Activated CD4-positive, alpha-beta T cell treated with anti-CD3 and anti-CD28 coated beads for 1 hour (primary cell): ENCODE measurements at places on chromosomes 12 and 14.

DNA sequence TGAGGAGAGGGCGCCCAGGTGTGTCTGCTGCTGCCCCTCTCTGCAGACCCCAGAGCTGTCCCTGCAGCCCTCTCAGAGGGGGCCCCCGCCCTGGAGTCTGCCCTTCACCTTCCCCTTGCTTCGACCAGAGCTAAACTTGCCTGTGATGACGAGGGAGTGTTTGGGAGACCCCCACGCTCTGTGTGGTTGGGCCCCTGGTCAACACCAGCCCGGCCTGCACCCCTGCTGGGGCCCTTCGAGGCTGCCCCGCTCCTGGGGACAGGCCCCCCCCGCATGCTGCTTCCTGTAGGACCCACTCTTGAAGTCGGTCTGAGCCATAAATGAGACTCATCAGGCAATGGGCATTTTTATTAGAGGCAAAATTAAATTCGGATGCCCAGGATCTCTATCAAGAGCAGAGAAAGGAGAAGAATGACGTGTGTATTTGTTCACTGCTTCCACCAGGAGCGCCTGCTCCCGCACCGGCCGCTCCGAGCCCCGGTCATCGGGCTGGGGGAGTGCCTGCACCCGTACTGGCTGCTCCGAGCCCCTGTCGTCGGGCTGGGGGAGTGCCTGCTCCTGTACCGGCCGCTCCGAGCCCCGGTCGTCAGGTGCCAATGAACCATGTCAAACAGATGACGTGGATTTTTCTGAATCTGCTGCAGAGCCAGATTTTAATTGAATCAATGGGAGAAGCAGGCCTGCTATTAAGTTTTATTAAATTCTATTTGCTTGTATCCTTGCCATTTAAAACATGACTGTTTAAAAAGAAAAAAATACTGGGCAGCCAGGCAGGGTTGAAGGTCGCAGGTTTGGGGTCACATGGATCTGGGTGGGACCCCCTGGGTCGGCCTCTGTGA is 47.7 kb downstream of the NOC4L start:
- DNase-seq = no peak

- DNase-seq = no peak
Measured at GRCh38 chr12:110874351-110874750, 27.6 kb downstream of the CCDC63 start.

GRCh38 chr12:87157791-87158190 is 871.4 kb downstream of the C12orf50 start:
- DNase-seq = no peak

- DNase-seq = no peak
Measured at GRCh38 chr14:32381869-32382268, 52.8 kb downstream of the AKAP6 start.

DNA sequence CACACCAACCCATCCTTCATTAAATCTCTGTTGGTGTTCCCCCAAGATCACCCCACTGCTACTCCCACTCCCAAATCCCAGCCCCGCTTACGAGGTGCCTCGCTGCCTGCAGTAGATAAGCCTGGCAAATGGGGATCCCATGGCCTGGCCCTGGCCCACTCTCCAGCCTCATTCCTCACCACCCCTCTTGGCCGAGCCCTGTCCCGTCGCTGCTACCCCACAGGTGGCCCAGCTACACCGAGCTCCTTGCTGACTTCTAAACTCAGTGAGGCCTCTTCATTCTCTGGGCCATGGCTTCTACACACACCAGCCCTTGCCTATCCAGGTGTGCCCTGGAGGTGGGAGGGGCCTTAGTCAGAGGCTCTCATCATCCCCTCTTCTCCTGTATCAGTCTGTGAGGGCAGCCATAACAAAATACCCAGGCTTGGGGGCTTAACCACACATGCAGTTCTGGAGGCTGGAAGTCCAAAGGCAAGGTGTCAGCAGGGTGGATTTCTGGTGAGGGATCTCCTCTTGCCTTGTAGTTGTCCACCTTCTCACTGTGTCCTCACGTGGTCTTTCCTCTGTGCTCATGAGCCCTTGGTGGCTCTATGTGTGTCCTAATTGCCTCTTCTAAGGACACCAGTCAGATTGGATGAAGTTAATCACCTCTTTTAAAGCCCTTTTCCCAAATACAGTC is 92.8 kb downstream of the PRMT8 start:
- DNase-seq = no peak

DNA sequence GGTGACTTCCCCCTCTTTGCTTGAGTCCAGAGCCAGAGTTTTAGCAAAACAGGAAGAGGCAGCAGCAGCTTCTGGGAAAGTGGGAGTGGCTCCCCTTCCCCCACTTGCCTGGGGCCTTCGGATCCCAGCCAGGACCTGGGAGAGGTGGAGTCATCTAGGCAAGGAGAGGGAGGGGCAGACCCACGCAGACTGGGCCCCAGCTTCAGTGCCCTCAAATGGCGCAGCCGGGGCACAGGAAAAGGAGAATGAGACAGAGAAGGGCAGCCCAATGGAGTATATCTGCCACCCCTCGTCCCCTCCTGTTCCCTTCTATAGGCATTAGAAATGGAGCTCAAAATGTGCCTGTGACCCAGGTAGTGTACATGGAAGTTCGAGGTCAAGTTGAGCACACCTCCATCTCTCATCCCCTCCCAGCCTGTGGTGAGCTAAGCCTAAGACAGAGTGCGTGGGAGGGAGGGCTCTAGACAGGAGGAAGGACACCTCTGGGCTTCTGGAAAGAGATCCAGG is 9.3 kb upstream of the HDAC7 start:
- no peak for DNase-seq

DNA sequence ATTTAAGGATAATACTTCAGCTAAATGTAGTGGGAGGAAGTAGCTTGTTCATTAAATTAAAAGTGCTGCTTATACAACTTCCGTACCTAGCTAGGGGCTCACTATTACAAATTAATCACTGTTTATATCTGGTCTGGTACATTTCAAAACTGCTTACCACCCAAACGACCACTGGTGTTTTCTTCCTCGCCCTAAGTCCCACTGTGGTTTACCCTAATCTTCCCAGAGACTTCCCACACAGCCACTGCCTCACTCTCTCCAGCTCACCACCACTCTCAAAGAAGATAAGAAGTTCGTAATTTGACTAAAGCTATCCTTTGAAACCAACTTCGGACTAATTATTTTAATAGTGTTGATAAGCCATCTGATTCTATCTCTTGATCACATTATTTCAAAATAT is 62.6 kb downstream of the PLXNC1 start:
- DNase-seq = no peak

- DNase-seq = no peak
Measured at GRCh38 chr14:33408291-33408690, 469.6 kb downstream of the NPAS3 start.

GRCh38 chr12:24913130-24913529 is 35.8 kb downstream of the BCAT1 start:
- no peak for DNase-seq

DNA sequence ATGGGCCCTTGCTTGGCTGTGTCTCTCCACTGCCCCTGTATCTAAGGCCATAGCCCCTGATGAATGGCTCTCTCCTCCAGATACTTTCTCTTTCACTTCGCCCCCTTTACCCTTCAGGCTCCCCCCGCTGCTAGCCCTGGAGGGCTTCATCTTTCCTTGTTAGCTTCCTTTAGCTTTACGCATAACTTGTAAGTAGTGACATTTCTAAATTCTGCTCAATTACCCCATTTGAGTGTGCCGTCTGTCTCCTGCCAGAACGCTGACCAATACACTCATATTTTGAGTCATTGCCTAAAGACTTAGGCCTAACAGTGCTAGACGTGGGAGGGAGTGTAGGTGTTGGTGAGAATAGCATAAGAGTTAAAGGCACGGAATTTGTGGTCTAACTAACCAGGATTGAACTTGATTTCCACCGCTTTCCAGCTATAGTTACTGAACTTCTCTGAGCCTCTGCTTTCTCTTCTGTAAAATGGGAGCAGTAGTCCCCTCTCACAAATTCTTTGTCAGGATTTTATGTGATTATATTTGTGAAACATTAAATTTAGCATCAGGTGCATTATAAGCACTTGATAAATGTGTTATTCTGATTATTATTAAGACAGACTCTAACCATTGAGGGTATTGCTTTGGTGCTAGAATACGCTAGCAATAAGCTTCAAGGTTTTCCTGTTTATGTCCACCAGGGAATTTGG is 129.3 kb downstream of the ZFP36L1 start:
- DNase-seq = no peak

GRCh38 chr14:102901633-102902032 is 20.8 kb upstream of the AMN start:
- DNase-seq = no peak

DNA sequence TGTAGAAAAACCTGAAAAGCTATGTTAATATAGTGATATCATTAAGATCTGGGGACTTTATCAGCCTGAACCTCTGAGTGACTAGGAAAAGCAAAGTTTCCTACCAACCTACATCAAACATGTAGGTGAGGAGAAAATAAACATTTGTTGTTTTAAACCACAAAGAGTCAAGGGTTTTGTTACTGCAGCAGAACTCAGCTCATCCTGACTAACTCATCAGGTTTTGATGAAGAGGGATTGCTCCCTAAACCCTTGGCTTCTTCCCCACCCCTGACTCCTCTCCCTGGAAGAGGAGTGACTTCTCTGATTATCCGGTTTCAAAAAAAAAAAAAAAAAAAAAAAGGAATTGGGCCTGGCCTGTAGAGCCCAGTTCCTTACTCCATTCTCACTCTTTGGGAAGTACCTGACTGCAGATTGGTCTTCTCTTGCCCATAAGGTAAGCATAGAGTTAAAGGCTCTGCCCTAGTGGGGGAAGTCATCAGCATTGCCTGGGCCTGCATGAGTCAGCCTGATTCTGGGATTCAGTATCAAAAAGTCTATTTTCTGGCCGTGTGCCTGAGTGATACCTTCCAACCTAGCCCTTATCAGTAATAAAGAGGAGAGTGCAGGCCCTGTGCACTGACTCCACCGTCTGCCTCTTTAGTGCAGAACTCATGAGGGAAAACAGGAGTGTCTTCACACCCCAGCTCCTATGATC is 16.9 kb downstream of the BDKRB1 start:
- no peak for DNase-seq

- DNase-seq = no peak
Measured at GRCh38 chr12:77442633-77443032, 377.3 kb upstream of the E2F7 start.

DNA sequence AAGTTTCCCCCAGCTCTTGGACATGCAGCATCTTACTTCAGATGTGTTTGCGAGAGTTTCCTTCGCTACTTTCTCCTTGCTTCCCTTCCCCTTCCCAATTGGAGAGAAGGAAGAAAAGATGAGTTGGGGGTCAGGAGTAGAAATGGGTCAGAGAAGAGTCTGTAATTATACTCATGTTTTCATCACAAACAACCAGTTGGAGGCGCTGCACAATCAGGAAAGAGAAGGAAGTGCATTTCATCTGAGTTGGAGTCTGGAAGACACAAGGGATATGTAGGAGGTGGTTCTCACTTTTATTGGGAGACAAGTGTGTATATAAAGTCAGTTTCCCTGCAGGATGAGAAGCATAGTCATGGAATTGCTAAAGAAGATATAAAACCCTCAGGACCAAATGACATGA is 31.3 kb upstream of the VSX2 start:
- DNase-seq = no peak

GRCh38 chr12:47393403-47393790 is 312.4 kb downstream of the RPAP3 start:
- no peak for DNase-seq

GRCh38 chr12:81206429-81206828 is 128.6 kb downstream of the ACSS3 start:
- no peak for DNase-seq

DNA sequence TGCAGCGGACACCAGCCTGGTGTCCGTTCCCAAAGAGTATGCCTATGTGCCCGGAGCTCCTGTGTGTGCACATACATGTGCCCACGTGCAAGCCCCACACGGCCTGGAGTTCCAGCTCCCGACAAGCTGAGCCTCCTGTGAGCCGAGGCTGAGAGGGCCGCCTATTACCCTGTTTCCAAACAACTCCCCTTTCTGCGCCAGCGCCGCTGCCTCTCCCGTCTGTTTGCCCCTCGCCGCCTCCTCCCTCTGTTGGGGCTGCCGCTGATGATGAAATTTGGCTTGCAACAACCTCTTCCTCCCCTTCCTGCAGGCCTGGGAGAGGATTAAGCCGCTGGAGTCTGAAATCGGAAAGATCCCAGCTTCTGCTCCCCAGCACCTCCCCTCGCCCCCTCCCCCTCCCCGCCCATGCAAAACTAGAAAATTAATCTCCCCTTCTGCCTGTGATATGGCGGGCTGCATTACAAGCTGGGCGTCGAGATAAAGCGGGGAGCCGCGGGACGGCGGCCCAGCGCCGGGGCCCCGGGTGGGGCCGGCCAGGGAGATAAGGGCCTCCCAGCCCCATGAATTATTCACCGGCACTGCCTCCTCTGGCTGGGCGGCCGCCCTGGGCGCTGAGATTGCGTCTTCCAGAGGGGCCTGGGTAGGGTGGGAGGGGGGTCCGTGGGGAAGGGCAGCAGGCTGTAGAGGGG is 6.8 kb upstream of the ASIC1 start:
- no peak for DNase-seq

DNA sequence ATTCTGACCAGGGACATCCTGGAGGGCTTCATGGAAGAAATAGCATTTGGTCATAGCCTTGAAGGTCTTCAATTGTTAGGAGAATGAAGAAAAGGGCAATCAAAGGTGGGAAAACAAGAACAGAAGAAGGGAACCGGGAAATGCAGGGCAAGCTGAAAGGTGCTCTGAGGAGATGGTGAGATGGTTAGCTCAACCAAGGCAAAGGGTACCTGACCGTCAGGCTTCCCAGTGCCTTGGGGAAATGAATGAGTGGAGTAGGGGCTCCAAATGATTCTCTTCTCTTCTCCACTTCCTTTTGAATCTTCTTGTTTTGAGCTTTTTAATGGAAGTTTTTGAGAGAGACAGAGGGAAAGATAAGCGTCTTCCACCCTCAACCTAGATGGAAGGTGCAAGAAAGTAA is 155.6 kb upstream of the PWP1 start:
- DNase-seq = no peak

DNA sequence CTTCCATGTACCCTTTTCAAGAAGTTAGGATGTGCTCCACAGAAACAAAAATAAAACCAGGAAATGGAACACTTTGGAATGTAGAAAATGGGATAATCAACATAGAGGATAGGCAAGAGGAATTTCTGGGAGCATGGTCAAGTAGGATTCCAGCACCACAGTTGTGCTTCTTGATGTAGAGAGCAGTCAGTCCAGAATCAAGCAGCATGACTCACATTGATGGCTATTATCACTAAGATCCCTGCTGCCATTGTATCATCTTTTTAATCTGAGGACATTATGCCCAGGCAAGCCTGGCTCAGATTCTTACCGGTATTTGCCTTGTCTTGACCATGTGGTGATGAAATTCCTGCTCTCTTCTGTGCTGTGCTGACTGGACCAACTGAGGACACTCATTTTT is 5.7 kb downstream of the ETFRF1 start:
- no peak for DNase-seq
